ENCODE measurements at places on chromosomes 1 and 21.

GRCh38 chr1:50959303-50959912, 659 bp downstream of the FAF1 start:
- no peak for DNase-seq

DNA sequence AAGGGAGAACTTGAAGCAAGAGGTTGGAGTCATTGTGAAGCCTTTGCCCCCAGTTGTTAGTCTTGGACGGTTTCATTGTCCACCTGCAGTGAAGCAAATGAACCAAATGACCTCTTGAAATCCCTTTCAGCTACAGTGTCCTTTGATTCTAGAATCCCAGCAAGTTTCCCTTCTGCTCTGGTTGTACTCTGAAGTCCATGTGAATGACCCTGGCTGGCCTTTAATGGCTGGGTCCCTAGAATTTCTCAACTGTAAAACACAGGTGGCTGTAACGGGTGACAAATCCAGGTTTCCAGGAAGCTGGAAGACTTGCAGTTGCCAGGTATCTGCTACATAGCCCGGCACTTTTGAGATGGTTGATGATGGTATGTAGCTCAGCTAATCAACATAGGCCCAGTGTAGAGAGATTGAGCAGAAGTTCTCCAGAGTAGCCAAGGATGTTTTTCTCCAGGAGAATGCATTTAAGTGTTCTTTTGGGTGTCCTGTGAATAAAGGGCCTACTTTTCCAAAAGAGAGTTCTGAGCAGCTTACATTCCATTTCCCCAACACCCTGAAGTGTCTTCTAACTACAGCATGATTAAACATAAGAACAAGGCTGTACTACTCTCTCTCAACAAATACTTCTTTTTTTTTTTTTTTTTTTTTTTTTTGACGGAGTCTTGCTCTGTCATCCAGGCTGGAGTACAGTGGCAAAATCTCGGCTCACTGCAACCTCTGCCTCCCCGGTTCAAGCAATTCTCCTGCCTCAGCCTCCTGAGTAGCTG, 17.6 kb upstream of the SLC30A1 start:
- DNase-seq = no peak

DNA sequence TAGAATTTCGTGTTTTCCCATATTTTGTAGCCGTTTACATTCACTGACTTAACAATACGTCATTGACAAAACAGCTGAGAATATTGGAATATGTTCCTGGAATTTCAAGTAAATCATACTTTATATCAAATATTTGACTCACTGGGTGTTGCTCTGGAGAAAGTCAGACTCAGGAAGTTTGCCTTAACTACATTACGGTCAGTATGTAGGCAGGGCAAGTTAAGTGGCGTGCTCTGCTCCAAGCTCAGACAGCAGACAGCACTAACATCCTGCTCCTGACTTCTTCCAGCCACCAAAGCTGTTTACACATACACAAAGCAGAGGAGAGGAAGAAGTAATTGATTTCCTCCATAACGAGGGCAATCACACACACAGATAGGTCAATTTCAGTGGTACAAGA, 414.6 kb downstream of the LRRIQ3 start:
- no peak for DNase-seq

GRCh38 chr1:246121533-246121932, 385.5 kb downstream of the SMYD3 start:
- no peak for DNase-seq

- no peak for DNase-seq
Measured at GRCh38 chr1:83129107-83129506, 869.8 kb downstream of the TTLL7 start.

GRCh38 chr1:205124726-205125125, 2.9 kb upstream of the RBBP5 start:
- no peak for DNase-seq

GRCh38 chr1:86993269-86993985, 79.0 kb downstream of the HS2ST1 start:
- no peak for DNase-seq

DNA sequence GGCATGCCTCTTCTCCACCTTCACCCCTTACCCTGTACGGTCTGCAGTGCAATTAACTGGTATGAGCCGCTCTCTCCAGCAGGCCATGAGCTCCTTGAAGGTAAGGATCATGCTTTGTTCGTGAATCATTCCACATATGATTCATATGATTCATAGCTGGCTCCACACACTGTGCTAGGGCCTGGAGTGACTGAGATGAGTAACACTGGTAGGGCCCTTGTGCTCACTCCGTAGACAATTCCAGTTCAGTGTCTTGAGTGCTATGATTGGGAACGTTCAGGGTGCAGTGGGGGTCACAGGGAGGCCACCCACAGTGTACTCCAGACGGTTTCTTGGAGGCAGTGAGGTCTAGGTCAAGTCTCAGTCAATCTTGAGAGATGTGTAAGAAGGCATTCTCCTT, 239.8 kb downstream of the LMX1A start:
- DNase-seq = no peak

GRCh38 chr1:238404481-238404880, 513.8 kb upstream of the ZP4 start:
- no peak for DNase-seq

DNA sequence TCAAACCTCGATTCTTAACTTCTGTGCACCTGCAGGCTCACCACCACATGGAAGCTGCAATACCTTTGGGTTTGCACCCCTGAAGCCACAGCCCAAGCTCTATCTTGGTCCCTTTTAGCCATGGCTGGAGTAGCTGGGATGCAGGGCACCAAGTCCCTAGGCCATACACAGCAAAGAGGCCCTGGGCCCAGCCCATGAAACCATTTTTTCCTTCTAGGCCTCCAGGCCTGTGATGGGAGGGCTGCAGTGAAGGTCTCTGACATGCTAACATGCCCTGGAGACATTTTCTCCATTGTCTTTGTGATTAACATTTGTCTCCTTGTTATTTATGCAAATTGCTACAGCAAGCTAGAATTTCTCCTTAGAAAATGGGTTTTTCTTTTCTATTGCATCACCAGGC, 79.2 kb downstream of the PRRX1 start:
- no peak for DNase-seq

GRCh38 chr1:181718034-181718433, 234.7 kb downstream of the CACNA1E start:
- no peak for DNase-seq

DNA sequence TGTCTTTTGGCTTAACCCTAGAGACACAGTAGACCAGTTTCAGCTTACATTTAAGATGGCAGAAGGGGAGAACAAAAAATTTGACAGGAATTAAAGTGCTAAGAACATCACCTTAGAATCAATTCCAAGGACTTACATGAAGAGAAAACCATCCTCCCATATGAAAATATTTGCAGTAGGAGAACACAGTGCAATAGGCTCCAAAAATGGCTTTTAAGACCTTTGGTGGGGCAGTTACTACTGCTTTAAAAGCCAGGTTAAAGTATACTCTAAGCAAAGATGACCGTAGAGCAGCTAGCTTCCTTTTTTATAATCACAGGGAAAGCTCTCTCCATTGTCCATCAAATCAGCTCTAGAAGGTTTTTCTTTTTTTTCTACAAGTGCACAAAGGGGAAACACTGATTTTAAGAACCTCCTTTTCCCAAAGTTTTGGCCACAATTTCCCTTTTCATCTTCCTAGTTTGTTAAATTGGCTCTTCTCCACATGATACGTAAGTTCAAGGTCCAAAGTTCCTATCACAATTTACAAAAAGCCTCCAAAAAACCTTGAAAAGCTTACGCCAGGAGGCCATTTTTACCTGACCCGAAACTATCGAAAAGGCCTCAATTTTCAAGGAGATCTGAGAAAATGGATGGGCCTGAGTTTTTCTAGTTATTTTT, 3.3 kb downstream of the TXNIP start:
- no peak for DNase-seq

- no peak for DNase-seq
Measured at GRCh38 chr1:110067893-110068645, 2.4 kb downstream of the ALX3 start.

DNA sequence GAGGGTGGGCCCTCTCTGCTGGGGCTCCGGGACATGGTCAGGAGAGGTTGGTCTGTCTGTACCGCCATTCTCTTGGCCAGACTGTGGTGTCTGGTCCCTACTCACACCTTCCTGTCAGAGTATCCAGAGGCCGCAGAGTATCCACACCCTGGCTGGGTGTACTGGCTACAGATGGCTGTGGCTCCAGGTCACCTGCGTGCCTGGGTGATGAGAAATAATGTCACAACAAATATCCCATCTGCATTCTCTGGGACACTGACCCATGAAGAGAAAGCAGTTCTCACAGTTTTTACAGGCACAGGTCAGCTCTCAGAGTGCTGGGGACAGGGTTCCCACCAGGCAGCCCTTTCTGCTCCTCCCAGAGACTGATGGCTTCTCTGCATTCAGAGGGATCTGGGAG, 37.4 kb downstream of the ABCG1 start:
- no peak for DNase-seq

- no peak for DNase-seq
Measured at GRCh38 chr1:99181892-99182291, 82.4 kb upstream of the PLPPR4 start.

DNA sequence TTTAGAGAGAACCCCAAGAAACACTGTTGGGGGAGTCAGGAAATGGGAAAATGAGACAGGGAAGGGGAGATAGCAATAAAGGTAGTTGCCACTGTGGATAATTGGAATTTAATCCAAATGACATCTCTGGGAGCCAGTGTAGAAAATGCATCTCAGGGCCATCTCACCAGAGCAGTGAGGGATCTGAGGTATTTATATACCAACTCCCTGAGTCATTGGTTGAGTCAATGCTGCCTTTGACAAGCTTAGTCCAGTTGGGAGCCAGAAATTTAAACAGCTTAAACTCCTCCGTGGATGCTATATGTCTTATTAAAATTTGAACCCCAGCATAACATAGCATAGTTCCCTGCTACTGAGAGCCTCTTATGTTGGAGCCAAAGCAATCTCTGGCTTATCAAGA, 140.3 kb downstream of the SLC30A10 start:
- DNase-seq = no peak

GRCh38 chr1:81780705-81781454, 19.9 kb upstream of the ADGRL2 start:
- DNase-seq = no peak

- no peak for DNase-seq
Measured at GRCh38 chr1:59738152-59738551, 76.6 kb upstream of the HOOK1 start.

DNA sequence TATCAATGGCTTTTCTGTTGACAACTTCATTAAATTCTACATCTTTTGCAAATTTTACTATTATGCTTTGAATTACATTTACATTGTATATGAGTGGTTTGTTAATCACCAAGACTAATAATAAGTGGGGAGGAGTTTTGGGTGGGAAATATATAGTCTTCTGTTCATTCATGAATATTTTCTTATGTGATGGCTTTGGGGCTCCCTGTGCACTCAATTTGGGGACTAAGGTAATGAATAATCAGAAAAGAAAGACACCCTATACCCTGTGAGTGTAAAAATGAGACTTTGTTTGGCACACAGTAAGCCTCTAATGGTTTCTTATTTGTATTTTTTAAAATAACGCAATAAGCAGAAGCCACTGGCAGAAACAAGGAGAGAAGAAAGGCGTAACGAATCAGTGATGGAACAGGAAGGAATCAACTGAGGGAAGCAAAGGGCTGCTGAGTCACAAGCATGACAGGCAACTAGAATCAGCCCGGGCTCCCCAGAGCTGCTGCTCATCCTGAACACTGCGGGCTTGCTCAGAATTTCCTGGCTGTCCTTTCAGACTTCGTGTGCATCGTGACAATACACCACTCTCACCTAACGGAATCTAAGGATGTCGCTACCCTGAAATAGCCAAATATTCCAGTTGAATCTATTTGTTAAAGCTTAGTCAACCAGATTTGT, 20.8 kb upstream of the RGS2 start:
- no peak for DNase-seq

DNA sequence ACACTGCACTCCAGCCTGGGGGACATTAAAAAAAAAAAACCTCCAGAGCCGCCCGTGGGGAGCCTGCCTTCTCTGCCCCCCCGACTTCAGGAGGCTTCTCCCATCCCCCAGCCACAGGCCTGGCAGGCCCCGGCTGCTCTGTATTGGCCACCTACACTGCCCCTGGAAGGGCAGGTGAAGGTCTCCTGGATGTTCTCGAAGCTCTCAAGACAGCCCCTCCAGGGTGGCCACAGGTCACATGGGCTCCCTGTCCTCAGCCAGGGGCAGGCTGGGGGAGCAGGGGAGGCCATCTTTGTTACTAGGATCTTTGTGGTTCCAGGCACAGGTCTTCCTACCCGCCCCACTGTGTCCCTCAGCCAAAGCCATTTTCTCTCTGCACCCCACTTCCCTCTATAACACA, 32.8 kb downstream of the PADI6 start:
- DNase-seq = no peak

DNA sequence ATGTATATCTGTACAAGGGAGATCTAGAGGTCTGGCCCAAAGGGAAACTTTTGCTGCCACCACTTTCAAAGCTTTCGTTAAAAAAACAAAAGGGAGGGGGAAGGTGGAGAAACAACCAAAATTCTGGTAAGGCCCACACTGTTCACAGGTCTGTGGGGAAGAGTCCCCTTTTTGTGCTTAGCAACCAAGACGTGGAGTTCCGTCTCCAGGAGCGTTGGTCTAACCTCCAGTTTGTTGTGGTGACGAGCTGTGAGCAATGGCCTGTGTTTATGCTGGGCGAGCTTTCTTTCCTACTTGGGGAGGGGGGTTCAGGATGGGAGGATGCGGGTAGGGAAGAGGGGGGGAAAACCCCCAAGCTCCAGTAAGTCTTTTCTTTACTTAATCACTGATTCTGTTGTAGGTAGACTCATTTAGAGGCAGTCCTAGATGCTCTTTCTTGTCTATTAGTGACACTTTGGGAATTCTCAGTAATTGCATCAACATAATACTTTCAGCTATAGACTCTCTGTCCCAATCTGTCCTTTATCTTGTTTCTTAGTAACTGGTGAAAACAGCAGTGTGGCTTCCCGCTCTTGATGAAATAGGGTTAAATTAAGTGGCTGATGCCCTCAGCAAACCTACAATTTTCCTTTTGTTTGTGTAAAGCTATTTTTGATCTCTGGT, 1.5 kb downstream of the HIPK1 start:
- no peak for DNase-seq

DNA sequence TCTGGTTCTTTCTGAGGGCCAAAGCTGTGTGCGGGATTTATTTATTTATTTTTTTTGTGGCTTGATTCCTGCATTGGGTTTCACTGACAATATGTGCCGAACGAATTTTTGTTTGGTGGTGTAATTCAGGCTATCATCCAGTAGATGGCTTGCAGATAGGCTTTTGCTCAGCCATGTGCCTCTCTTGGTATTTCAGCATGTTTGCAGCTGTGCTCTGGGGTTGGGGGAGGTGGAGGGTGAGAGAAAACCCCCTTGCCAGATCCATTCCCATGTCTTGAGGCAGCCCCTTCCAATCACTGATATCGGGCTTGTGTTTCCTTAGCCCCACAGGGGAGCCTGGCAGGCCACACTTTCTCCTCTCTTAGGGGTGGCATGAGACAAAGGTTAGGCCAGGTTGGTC, 302.4 kb downstream of the PTGER3 start:
- DNase-seq = no peak

Data from activated naive CD4-positive, alpha-beta T cell (primary cell).